ENCODE measurements at places on chromosomes 11 and 22. TPM values are rescaled to one million over a fixed set of nuclear protein-coding genes. Genes with fewer than 3 reads are reported as not detected.

The INS gene
- not detected for polyA plus RNA-seq

The PDXP gene
- 29.6 TPM for polyA plus RNA-seq

GRCh38 chr11:36057379-36058042, 113.6 kb downstream of the LDLRAD3 start:
- peak overlapping the region; percentile 54 for H3K27ac ChIP-seq
- no peaks in the 10 kb centered on the region for H3K27me3 ChIP-seq
- H3K4me3 ChIP-seq, result no peak overlapping the region
- no peak for DNase-seq

GRCh38 chr11:112085822-112086421, 634 bp downstream of the TIMM8B start:
- peaks cover 35% of the 10 kb centered on the region for H3K36me3 ChIP-seq
- peaks cover 20% of the 10 kb centered on the region for H3K4me1 ChIP-seq
- no peaks in the 10 kb centered on the region for H3K27me3 ChIP-seq
- peak overlapping the region; percentile 38 for H3K27ac ChIP-seq
